B cell (primary cell): ENCODE measurements at places on chromosomes 11 and 22. TPM values are rescaled to one million over a fixed set of nuclear protein-coding genes. Genes with fewer than 3 reads are reported as not detected.

Gene SDHD
- total RNA-seq, result 55.0 and 57.7 TPM in 2 replicates

Gene DEFB131B
- not detected in 2 replicates for total RNA-seq

Gene CFAP68
- 7.8 and 8.2 TPM in 2 replicates for total RNA-seq

Gene SYCE3
- not detected in 2 replicates for total RNA-seq

Gene FIBIN
- not detected in 2 replicates for total RNA-seq

Gene GAL3ST1
- 0.46 TPM in 1 of 2 replicates, not detected in the other for total RNA-seq

Gene CHRM1
- not detected in 2 replicates for total RNA-seq

Gene RIMBP3B
- 0.49 and 1.6 TPM in 2 replicates for total RNA-seq

Gene TNNI2
- 1.6 and 2.9 TPM in 2 replicates for total RNA-seq

Gene CASP1
- 26.1 and 31.9 TPM in 2 replicates for total RNA-seq

Gene MS4A2
- not detected in 2 replicates for total RNA-seq

Gene IL18BP
- total RNA-seq, result 25.9 and 30.7 TPM in 2 replicates

Gene NPAT
- total RNA-seq, result 51.7 and 52.7 TPM in 2 replicates

Gene MYRF
- 0.27 and 0.34 TPM in 2 replicates for total RNA-seq
